ENCODE measurements at places on chromosomes 5 and 9.

- DNase-seq: no peak
These were observed 17.5 kb downstream of the ADAM19 start for GRCh38 chr5:157558041-157558595.

GRCh38 chr9:97545486-97545885, 44.0 kb downstream of the TMOD1 start:
- peak; percentile 52 for DNase-seq

DNA sequence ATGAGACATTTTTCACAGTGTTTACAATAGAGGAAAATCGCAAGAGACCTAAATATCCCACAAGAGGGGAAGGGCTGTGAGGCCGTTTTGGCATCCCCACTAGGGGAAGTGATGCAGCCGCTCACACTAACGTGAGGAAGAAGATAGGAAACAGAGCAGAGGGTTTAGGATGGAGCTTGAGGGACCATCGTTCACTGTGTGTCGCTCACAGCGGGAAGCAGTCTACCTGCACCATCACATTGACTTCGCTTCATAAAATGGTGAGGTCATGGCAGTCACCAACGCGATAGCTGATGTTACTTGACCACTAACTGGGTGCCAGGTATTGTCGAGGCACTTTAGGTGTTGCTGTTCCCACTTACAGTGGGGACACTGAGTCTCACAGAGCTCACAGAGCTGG, 35.6 kb downstream of the PRRX2 start:
- no peak for DNase-seq

GRCh38 chr5:172445866-172446265, 8.5 kb downstream of the SH3PXD2B start:
- DNase-seq: no peak

- DNase-seq: peak; percentile 23
These were observed 201.2 kb downstream of the TARS1 start for GRCh38 chr5:33641744-33642505.

GRCh38 chr5:140113180-140113698, 670 bp upstream of the PURA start:
- peak; percentile 32 for DNase-seq

GRCh38 chr9:104851546-104851920, 76.4 kb downstream of the ABCA1 start:
- DNase-seq: no peak

GRCh38 chr5:62568800-62569432, 9.7 kb upstream of the LRRC70 start:
- DNase-seq: no peak

DNA sequence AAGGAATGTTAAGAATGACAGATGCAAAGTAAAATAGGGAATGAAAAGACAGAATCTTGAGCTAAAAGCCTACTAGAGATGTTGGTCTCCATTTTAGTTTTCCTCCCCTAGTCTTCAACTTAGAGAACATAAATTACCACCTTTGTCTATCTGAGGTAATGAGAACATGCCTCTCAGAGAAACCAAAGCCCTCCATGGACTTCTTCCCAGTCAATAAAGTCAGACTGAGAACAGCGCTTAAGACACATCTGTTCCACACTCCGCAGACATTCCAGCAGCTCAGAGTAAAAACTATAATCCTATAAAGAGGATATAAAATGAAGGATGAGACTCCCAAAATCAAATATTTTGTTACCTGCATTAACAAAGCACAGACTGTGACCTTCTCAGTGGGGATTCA, 79.2 kb downstream of the DPYSL3 start:
- no peak for DNase-seq

- DNase-seq: no peak
These were observed 18.2 kb downstream of the PPP2R2B start for GRCh38 chr5:146860213-146860893.

DNA sequence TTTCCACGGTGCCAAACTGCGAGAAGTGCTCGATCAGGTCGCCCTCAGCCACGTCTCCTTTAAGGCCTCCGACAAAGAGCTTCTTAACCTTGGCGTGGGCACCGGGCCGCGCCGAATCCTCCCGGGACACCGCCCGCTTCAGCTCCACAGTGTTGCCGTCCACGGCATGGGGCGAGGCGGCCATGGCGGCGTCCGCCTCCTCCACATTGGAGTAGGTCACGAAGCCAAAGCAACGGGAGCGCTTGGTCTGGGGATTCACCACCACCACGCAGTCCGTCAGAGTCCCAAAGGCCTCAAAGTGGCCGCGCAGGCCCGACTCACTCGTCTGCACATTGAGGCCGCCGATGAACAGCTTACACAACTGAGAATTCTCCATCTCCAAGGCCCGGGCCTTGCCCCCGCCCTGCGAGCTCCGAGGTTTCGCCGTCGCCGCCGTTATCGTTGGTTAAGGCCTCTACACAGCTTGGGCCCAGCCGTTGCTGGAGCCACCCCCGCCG, 424 bp downstream of the HNRNPA0 start:
- DNase-seq: peak; percentile 73

GRCh38 chr5:97115932-97116331, 26.5 kb downstream of the LIX1 start:
- peak; percentile 67 for DNase-seq

DNA sequence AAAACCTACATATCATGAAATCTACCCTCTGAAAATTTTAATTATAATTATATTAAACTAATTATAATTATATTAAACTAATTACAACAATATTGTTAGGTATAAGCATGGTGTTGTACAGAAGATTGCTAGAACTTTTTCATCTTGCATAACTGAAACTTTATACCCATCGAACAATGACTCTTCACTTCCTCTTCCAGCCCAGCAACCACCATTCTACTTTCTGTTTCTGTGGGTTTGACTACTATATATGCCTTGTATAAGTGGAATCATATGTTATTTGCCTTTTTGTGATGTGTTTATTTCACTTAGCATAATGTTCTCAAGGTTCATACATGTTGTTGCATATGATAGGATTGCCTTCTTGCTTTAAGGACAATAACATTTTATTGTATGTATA, 274.2 kb upstream of the CCNH start:
- DNase-seq: no peak

DNA sequence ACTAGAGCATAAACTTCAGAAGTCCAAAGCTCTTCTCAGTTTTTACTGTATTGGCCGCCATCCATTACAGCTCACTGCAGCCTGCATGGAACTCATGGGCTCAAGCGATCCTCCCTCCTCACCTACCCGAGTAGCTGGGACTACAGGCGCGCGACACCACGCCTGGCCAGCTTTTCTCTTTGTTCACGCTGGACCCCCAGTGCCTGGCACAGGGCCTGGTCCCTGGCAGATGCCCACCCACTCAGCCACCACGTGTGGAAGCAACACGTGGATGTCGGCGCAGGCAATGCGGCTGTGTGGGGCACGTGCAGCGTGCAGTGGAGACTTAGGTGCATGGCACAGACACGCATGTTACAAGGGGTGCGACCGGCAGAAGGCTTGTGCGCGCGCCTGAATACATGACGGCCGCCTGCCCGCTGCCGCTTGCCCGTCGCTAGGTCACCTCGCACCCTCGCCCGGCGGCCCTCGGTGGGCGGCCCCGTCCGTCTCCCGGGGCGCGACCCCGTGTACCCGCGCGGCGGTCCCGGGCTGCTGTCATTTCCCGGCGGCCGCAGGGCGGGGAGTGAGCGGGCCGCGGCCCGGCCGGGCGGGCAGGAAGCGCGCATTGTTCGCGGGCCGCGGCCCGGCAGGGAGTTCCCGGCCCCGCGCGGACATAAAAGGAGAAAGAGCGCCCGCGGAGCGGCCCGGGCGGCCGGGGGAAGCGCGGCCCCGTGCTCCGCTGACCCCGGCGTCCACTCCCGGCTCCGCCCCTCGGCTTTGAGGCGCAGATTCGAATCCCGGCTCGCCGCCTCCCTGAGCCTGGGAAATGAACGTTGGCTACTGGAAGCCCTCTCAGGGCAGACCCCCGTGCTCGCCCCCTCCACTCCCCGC, 24.1 kb upstream of the PTGS1 start:
- peak; percentile 74 for DNase-seq

- no peak for DNase-seq
These were observed 390.8 kb upstream of the PTGER4 start for GRCh38 chr5:40288800-40289485.

GRCh38 chr9:131660466-131661405, 79.1 kb downstream of the RAPGEF1 start:
- no peak for DNase-seq

GRCh38 chr9:137881591-137882505, 4.3 kb downstream of the CACNA1B start:
- no peak for DNase-seq

GRCh38 chr5:152523964-152524363, 118.9 kb upstream of the NMUR2 start:
- no peak for DNase-seq

GRCh38 chr9:8266861-8267260, 467.3 kb upstream of the DMAC1 start:
- no peak for DNase-seq

- DNase-seq: no peak
These were observed 5.0 kb downstream of the DMRT2 start for GRCh38 chr9:1055166-1055565.

DNA sequence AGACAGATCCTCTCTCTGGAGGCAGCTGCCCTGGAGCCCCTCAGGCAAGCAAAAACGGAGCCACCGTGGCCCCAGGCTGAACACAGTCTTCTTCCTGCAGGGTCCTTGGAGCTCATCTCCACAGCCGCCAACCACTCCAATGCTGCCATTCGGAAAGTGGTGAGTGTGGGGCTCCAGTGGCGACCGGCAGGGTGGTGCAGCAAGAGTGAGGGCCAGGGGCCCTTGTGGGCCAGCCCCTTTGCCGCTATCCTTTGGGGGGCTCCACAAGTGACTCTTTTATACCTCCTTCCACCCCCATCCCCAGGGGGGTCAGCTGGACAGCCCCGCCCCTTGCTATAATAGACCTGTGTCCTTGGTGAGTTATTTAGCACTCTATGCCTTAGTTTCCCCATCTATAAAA, 47.4 kb upstream of the SUSD3 start:
- no peak for DNase-seq

DNA sequence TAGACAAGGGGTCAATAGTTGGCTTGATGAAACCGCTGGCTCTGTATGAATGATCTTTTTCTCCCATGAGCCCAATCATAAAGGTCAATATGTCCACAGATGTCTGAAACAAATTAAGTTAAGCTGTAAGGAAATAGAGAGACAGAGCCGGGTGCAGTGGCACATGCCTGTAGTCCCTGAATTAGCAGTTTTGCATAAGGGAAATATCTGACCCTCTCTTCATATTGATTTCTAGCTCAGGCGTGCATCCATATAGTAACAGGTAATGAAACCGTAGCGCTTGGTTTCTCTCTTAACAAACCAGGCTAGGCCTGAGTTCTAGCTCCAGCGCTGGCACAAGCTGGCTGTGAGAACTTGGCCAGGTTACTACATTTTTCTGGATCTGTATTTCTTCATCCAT, 118.1 kb upstream of the ERCC6L2 start:
- no peak for DNase-seq

- DNase-seq: no peak
These were observed 6.2 kb downstream of the CAMSAP1 start for GRCh38 chr9:135901031-135901758.

DNA sequence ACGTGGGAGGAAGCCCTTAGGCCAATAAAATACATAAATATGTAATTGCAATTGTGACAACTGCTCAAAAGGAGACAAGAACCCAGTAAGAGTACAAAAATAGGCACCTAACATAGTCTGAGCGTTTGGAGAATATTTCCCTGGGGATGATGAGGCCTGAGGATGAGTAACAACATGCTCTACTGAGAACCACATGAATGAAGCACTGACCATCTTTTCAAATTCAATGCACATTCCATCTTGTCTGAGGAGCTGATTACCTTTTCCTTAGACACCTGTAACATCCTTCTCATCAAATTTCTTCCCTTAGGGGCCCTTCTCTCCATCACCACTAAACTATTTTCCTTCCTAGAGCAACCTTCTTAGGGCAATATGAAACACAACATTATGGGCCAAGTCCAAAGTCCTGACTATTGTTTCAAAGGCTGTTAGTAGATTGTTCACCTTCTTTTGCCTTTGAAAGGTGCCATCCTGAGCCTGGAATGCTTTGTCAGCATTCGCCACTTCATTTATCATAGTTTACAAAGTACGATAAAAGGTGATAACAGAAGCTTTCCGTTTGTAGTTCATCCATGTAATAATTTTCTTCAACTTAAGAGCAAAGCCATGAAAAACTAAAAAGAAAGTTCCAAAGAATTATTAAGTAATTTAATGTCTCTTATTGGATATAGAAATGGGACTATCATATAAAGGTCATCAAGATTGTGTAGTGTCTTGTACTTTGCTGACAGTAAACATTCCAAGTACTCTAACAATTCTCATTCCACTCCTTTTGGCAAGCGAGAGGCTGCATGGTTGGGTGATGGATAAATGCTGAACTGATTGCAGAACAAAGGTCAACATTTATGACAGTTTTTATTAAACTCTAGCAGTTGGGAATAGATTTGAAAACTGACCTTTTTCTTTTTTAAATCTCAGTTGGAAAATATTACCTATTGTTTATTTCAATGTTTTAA, 471.3 kb downstream of the PDE4D start:
- no peak for DNase-seq

DNA sequence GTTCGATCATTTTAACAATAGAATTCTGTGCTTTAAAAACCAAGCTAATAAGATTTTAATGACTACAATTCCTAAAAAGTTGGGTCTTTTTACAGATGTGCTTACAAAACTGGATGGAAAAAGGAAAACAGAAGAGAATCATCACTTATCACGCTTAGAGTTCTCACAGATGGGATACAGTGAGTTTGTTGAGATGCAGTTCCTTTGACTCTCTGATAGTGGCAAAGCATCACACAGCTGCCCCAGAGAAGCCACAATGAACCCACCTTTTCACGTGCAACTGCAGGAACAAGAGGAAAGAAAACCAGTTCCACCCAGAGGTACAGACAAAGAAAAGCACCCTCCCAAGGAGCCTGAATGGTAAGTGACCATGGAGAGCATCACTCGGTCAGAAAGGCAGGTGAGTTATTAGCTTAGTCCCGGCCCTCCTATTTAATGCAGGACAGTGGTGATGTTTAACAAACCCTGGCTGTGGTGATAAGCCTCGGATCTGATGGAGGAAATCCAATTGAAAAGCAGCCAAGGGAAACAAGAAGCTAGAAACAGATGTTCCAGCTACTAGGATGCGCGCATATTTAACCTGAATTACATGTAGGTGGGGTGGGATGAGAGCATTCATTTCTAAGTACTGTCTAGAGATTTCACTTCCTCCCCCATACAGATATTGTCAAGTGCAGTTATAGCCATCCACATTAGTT, 167.7 kb downstream of the TARS1 start:
- DNase-seq: no peak

- DNase-seq: peak; percentile 70
These were observed 503.6 kb upstream of the PAPPA start for GRCh38 chr9:115649991-115650472.

DNA sequence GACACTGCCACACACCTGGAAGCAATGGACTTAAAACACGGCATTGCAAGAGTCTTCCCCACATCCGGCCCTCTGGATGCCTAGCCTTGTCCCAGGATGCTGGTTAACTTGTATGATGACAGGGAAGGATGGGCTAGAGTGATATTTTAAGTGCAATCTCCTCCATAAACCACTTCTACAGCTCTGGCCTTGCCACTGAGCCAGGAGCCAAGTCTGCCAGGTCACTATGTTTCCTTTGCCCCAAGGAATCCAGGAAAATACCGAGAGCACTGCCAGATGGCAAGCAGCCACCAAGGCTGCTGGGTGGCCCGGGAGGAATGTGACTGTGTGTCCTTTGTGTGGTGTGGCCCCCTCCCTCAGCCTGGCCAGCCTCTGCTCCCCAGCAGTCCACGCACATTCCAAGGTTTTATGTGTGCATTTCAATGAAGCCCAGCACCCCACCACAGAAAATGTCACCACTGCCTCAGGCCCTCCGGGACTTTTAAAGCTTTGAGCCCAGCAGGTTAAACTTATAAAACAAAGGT, 106.0 kb downstream of the FRMD3 start:
- DNase-seq: peak; percentile 88

All from left ventricle myocardium superior (tissue), 1 donor.